Posterior vena cava (tissue), 2 donors: ENCODE measurements at places on chromosomes 11 and 22.

- no peak for DNase-seq
Measured at GRCh38 chr11:96329419-96329818, 13.6 kb downstream of the MAML2 start.

DNA sequence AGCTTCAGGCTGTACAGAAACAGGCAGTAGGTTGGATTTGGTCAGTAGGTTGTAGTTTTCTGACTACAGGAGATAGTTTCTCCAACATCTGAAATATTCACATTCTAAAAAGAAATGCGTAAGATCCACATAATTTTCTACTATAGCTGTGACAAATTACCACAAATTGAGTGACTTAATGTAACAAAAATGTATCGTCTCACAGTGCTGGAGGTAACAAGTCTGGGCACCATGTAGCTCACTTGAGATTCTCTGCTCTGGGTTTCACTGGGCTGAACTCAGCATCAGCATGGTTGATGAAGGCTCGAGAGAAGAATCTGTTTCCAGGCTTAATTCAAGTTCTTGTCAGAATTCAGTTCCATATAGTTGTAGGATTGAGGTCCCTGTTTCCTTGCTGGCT, 350.9 kb upstream of the CCDC179 start:
- no peak for DNase-seq

DNA sequence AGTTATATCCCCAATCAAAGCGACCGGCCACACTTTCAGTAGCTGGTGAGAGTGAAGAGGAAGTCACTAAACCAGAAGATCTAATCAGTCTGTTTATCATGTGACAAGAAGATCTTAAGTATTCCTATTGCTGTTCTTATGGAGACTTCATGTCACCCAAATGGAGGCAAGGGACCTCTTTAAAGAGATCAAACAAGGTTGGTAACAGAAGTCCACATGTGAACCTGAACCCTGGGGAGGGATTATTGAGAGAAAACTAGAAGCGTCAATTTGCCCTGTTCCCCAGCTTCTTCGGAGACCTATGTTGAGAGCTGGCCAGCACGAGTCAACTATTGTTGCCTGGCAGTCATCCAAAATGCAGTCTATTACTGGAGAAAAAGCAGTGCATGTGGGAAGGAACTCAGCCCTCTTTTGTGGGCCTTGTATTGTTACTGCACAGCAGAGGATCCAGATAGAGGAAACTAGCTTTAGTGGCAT, 76.9 kb upstream of the CTSC start:
- no peak for DNase-seq

- DNase-seq = no peak
Measured at GRCh38 chr11:121071846-121072450, 29.1 kb upstream of the TECTA start.

- DNase-seq = no peak
Measured at GRCh38 chr11:115480611-115481010, 23.6 kb downstream of the CADM1 start.

DNA sequence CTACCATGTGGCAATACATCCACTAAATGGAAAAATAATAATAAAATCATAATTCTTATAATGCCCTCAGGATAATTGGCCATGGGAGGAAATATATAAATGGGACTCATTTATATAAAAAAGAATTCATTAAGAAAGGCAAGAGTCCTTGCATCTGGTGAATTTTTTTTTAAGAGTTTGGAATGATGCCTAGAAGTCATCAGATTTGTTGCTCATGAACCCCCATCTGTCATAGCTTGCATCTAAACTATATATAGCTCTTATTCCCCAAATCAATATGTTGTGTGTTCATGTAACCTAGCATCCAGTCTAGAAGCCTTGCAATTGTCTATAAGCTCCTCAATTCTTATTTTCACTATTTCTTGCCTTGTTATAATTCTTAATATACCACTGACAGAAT, 75.9 kb downstream of the CADM1 start:
- no peak for DNase-seq

DNA sequence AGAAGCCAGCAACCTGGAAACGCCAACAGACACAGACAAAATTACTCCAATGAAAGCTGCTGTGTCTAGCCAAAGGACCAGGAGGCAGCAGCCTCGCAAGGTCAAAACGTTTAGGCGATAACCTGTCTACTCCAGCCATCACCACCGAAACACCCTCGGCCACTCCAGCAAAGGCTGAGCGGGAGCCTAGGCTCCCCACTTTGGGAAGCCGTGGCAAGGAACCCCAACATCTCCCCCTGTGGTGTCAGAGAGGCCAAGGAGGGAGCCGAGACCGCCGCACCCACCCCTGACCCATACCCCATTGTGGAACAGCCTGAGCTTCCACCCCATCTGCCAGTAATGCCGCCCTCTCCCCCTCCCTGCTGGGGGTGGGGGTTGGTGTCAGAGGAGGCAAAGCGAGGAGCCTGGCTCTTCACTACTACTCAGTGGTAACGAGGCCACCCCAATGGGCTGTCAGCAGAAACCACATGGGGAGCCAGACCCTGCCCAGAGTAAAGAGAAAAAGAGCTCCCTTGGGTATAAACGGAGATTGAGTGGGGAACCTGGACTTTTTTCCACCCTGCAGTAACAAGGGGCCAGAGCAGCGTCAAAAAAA, 33.9 kb upstream of the SEPTIN5 start:
- DNase-seq = no peak

DNA sequence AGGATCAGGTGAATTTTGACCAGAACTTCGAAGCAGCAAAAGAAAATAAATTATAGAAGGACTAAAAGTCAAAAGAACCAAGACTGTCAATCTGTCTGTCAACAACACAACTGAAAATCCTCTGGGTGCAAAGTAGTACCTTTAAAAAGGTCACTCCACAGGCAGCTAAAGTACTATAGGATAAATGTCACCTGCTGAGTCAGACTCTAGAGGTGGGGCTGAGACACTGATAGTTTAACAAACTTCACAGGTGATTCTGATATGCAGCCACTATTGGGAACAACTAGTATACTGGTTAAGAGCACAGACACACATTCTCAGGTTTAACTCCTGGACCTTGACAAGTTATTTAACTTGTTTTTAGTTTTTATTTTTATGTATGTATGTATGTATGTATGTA, 107.3 kb downstream of the FCHSD2 start:
- DNase-seq = no peak

GRCh38 chr11:116302756-116303155, 470.0 kb downstream of the BUD13 start:
- no peak for DNase-seq
